ENCODE measurements at places on chromosomes 7 and 10.

DNA sequence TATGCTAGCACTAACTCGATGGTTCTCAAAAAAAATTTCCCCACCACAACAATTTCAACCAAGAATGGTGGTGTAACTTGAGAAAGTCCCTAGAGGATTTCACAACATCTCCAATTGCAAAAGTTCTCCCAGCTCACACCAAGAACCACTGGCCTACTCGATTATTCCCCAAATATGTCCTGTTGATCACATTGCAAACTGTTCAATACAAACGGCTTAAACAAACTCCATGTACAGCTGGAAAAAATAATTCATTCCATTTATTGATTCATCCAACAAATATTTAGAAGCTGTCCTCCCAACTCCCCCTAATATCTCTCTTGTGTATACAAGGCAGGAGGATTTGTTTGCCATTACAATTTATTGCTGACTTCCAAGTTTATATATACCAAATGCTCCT is 19.1 kb downstream of the TMEM176B start:
- no peak for DNase-seq

DNA sequence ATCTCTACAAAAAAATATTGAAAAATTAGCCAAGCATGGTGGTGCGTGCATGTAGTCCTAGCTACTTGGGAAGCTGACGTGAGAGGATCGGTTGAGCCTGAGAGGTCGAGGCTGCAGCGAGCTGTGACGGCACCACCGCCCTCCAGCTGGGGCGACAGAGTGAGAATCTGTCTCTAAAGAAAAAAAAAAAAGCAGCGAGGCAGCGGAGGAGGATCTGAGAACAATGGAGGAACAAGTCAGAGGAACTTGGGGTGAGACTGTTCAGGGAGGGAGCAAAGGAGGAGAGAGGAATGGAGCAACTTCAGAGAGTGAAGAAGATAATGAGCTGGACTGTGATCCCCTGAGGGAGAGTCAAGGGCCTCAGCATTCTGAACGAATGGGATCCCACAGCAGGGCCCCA is 85.4 kb downstream of the MKX start:
- DNase-seq, result no peak

DNA sequence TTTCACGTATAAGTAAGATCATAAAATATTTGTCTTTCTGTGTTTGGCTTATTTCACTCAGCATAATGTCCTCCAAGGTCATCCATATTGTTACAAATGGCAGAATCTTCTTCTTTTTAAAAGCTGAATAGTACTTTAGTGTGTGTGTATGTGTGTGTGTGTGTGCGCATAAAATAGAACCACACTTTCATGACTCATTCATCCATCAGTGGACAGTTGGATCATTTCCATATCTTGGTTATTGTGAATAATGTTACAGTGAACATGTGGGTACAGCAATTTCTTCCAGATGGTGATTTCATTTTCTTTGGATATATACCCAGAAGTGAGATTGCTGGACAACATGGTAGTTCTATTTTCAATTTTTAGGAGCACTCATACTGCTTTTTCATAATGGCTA is 622.4 kb downstream of the NRG3 start:
- no peak for DNase-seq

DNA sequence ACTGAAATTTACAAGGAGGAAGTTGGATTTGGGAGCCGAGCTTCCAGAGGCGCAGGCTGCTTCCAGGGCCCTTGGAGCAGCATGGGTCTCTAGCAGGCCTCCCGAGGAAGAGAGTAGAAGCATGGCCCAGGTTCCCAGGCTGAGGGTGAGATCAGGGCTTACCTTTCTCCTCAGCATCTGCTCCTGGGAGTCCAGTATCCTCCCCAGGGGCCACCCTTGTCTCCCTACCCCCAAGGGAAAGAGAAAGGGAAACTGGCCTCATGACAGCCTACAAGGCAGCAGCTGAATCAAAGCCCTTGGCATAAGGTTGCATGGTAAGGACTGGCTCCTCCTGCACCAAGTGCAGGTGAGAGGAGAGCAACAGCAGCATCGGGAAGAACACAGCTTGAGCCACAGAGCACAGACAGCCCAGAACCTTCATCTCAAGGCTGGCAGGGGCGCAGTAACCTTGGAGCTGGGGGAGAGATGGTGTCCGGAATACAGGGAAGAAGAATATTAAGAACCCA is 114.5 kb downstream of the MARCHF5 start:
- no peak for DNase-seq

DNA sequence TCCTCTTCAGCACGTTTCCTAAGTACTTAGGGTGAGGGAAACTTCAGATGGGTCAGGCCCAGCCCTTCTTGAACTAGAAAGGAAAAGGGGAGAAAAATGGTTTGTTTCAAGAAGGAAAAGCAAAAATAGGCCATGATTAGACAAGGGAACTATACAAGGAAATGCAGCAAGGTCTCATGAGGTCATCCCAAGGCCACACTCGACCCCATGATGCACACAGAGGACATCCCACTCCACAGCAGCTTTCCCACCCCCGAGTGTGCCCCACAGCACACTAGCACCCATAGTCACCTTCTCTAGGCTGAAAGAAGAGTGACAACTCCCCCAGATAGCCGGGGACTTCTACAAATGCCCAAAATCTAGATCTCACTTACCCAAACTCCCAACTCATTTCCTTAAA is 173.4 kb downstream of the FAM107B start:
- no peak for DNase-seq

DNA sequence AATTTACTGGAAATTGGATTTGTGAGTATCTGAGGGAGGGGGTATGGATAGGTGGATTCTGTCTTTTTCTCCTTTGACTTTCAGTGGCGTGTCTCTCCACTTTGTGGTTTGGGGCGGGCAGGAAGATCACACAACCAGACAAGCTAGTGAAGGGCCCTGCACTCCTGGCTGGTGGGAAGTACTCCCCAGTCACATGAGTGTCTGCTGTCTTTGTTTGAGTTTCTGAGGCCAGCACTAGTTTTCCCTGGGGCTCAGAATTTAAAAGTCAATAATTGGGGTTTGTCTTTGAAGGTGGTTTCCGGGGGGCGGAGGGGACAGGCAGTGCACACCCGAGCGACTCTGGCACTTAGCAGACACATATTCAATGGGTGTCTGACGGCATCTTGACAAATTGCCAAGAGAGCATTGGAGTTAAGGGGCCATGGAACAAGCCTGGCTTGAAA is 120.1 kb downstream of the WDFY4 start:
- DNase-seq, result no peak

GRCh38 chr10:21363092-21363730 is 162.3 kb downstream of the SKIDA1 start:
- no peak for DNase-seq

GRCh38 chr7:31432836-31433340 is 81.0 kb upstream of the ITPRID1 start:
- DNase-seq, result no peak

DNA sequence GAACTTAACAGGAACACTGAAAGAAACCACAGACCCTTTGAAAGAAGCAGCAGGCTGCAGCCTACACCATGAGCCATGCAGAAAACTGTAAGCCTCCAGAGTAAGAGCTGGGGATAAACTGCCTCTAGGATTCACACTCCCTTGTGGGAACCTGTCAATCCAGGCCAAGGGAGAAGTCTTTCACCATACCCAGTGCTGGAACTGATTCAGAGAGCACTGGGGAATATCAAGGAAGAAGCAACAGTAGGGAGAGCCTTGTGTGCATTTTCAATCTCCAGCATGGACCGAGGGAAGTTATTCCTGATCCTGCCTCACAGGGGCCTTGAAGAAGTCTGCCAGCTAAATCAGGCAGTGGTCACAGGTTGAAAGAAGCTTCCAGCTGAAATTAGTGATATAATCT is 282.2 kb downstream of the AGMO start:
- no peak for DNase-seq

DNA sequence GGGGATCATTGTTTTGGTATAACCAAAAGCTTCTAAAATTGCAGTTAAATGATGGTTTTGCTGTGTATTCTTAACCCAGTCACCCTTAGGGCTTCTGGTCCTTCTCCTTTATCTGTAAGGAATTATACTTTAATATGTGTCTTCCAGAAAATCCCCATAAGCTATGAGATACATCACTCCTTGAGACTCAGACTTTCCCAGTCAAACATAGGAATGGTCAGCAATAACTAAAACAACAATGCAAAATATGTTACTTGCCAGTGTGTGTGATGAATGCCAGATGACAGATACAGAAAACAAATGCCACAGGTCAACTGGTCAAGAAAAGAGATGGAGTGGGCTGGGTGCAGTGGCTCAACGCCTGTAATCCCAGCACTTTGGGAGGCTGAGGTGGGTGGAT is 10.1 kb downstream of the ADD3 start:
- DNase-seq, result no peak

DNA sequence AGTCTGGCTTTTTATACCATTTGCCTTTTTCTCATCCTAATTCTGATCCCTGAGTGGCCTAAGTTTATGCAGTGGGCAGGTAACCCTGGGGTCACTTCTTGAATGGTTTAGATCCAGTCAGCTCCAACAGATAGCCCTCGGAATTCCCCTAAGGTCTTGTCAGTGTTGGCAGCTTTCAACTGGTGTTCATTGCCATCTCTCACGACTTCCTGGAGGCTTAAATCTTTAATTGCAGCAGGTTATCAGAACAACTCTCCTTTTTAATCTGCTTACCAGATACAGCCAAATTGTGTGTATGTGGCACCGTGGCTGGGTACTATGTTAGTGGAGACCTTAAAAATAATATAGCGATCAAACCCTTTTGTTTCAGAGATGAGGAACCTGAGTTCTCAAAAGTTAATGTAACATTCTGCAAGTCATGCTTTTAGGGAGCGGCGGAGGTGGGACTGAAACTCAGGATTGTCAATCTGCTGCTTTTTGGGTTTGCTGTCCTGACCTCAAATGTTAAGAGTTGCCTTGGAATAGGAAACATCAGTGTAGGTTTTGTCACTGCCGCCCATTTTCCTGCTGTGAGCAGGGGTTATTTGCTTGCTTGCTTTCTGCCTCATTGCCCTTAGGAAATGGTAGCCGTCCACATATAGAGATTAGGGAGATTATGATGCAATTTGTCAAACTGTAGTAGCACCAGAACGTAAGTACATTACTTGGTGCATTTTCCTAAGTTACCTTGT is 818 bp downstream of the DLD start:
- no peak for DNase-seq

DNA sequence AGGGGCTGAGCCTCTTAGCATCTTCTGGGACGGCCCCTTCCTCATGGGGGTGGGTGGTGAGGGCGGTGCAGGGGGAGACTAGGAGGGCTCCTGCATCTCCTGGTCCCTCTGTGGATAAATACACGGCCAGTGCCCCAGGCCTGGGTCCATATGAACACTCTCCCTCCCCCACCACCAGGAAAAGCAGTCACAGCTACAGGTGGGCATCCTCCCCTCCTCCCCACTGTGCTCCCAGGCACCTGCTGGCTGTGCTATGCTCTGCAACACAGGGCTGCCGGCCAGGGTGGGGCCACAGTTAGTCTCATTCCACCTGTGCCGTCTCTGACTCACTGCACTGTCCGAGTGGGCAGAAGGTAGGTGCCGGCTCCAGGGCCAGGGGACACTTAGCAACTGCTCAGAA is 87.3 kb upstream of the INSIG1 start:
- DNase-seq, result no peak

GRCh38 chr10:128687408-128687807 is 561.2 kb upstream of the MKI67 start:
- no peak for DNase-seq

GRCh38 chr10:1123972-1124371 is 67.8 kb downstream of the WDR37 start:
- DNase-seq, result no peak

GRCh38 chr7:73623798-73624668 is at the start of gene MLXIPL:
TSS of gene MLXIPL (minus strand) at chr7:73624522. CDS start at chr7:73624492, 30 bp downstream.
- peak; percentile 38 for DNase-seq

DNA sequence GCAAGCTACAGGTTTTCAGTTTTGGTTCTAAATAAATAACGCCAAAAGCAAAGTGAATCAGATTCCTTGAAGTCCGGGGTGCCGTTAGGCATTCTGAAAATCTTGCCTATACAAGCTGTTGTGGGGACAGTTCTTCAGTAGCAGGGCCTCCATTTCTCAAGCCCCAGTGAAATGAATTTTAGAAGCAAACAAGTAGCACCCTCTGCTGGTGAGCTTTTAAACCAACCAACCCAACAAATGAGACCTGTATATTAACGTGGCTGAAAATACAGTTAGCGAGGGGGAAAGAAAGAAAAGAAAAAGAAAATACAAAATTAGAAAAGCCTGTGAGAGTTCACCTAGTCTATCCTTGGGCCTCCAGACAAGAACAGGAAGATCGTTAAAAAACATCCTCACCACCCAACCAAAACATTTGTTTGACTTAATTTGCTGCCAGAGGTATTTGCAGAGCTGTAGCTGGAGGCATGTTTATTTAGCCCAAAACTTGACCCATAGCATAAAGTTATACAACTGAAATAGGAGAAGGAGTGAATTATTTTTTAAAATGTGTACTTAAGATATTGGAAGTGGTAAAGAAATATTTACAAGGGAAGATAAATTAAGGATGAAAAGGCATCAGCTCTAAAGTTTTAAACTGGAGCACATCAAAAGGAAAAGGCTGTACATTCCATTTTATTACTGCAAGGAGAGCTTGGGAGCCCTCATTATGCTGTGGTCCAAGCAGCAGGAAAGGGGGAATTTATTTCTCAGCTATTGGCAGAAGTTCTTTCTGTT is 98.9 kb downstream of the DYNC1I1 start:
- no peak for DNase-seq

DNA sequence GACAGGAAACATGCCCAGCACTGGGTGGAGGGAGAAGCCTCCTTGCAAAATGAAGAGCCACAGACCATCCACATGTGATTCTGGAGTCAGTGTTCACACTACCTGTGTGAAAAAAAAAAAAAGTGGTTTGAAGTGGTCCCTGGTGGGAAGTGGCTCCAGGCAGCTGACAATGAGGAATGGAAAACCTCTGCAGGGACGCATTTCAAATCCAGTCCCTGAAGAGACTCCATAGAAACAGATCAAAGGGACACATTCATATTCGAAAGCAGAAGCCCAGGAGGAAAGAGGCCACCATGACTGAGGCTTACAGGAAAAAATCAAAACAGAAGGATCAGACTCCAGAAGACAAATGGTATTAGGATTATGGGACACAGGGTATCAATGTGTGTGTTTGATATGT is 11.5 kb upstream of the TCERG1L start:
- DNase-seq, result no peak

DNA sequence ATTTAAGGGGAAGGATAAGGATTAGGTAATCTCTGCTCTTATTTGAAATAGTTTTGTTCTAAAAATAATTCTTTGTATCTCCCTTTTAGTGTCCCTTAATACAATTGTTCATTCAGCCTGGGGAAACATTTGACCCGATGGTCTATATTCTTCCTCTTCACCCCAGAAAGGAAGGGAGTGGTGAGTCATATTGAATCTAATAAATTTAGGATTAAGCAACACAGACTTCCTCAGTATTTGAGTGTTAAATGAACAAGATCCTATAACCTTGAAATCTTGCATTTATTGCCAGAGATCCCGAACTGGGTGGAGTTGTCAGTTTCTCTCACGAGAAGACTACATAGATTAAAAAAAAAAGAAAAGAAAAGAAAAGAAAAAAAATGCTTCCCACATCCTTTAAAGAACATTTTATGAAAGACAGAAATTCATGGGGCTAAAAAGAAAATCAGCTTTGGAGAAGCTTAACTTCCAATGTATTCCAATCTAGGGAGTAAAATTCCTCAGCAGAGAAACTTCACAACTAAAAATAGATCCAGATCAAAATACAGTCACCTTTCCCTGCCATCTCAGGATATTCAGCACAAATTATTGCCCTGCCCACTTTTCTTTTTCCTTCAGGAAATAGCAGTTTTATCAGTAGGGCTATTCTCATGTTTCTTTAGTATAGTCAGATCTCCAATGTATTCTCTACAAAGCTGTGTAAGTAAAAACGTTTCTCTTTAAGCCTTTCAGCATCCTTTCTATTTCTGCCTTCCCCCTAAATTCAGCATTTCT is 82.2 kb downstream of the SEMA3D start:
- DNase-seq, result no peak

- DNase-seq, result no peak
These were observed 104.4 kb upstream of the ZNF92 start for GRCh38 chr7:65269150-65269856.
